NCI-H510A treated with DMSO at 0.1 percent for 48 hours (cell line): ENCODE measurements at places on chromosomes 7 and 10.

GRCh38 chr10:81984428-81984827 lies 109.4 kb downstream of the NRG3 start:
- no peak for DNase-seq

- DNase-seq: no peak
These were observed 50.0 kb downstream of the AMZ1 start for GRCh38 chr7:2737771-2738540.

DNA sequence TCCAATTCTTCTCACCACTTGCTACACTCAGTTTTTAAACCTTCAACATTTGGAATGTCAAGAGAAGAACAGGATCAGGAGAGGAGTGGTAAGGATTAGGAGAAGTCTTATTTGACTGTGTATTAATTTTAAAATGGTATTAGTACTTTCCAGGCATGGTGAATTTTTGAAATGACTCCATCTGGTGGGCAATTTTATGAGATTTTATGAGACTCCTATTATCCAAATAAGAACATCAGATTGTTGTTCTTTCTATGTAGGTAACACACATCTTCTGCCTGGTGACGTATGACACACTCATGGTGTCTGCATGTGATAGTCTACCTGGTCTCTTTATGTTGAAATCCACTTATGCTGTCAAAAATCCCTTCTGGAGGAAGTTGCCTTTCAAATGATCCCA lies 51.0 kb downstream of the SLC13A1 start:
- DNase-seq: no peak

DNA sequence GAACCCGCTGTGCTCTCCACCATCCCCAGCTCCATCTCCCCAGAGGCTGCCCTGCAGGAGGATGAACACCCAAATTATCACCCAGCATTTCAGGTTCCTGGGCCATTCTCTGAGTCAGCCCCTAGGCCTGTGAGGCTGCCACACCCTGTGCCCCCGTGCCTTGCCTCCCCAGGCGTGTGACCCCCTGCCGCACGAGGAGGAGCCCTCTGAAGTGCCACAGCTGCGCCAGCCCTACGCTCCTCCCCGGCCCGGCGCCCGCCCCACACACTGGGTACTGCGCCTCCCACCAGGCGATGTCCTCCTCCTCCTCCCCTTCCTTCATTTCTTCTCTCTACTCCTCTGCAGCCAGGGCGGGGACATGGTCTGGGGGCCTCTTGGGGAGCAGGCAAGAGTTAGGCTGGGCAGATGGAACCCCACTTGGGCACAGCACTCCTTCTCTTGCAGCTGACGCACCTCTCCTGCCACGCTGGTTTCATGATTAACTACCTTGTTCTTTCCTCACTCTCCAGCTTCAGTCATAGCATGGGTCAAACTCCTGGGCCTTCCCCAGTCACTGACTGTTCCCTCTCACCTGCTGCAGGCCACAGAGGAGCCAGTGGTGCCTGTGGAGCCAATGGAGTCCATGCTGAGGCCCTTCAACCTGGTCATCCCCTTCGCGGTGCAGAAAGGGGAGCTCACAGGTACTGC lies 12.7 kb upstream of the ATP6V1F start:
- no peak for DNase-seq

- peak; percentile 41 for DNase-seq
These were observed 64.8 kb downstream of the ARMC3 start for GRCh38 chr10:22992621-22993020.

GRCh38 chr7:74307738-74308505 lies 18.7 kb downstream of the CLIP2 start:
- DNase-seq: no peak
